Right atrium auricular region (tissue), 2 donors: ENCODE measurements at places on chromosomes 11 and 22. TPM values are rescaled to one million over a fixed set of nuclear protein-coding genes. Genes with fewer than 3 reads are reported as not detected.

GNG3 gene
- not detected for total RNA-seq

PDE3B gene
- total RNA-seq = 13.9 TPM

POU2F3 gene
- total RNA-seq = not detected

PEX26 gene
- 15.1 TPM for total RNA-seq

PVALB gene
- total RNA-seq = not detected

OR8D1 gene
- total RNA-seq = not detected

MS4A12 gene
- not detected for total RNA-seq

TMA7B gene
- total RNA-seq = not detected

OR52I2 gene
- total RNA-seq = not detected

DNA sequence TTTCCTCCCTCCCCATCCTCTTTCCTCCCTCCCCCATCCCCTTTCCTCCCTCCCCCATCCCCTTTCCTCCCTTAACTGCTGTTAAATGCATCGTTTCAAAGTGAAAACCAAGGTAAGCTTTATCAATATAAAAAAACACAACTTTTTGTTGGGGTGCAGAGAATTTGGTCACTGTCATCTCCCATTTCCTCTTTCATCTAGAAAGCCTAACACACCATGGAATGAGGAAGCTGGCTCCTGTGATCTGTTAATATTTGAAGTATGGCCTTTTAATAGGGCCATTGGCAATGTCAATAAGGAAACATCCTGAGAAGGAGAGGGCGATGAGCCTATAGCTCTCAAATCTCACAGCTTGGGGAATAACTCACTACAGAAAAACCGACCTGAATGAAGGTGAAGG, 7.0 kb downstream of the EXPH5 start:
- no peaks in the 10 kb centered on the region for H3K36me3 ChIP-seq
- no peak for DNase-seq
- no peaks in the 10 kb centered on the region for H3K4me1 ChIP-seq
- no peak overlapping the region for H3K4me3 ChIP-seq

DNA sequence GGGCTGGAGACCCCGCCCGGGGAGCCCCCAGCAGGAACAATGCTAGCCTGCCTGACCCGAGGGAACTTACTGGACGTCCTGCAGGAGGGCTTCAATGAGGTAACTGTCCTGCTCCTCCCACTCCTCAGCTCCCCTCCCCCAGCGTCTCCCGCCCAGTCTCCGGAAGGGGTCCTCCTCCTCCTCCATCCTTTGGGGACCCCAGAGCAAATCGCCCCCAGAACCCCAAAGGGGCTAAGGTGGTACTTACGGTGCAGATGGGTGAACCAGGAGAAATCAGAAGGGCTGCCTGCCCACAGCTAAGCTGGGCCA, 272 bp downstream of the DIXDC1 start:
- H3K4me3 ChIP-seq = peak overlapping the region; percentile 72
- no peaks in the 10 kb centered on the region for H3K27me3 ChIP-seq
- H3K36me3 ChIP-seq = no peaks in the 10 kb centered on the region
- no peak for DNase-seq

DNA sequence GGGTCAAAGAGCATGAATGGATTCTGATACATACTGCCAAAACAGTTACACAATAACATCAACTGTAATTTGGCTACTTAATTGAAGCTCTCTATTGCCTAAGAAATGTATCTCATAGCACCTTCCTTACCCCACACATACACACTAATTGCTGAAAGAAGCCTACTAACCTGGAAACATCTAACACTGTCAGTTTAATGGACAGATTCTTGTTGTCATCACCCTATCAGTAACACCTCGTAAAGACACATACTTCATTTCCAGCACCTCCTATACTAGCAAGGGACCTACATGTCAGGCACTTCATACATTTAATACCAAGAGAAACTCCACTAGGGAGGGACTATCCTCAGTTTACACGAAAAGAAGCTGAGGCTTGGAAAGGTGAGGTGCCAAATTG, 9.9 kb downstream of the NAP1L4 start:
- no peaks in the 10 kb centered on the region for H3K27me3 ChIP-seq
- H3K4me3 ChIP-seq = no peak overlapping the region
- H3K4me1 ChIP-seq = no peaks in the 10 kb centered on the region
- no peak for DNase-seq
- H3K36me3 ChIP-seq = peaks cover 18% of the 10 kb centered on the region
- H3K27ac ChIP-seq = no peak overlapping the region

GRCh38 chr22:35525687-35526332, 14.8 kb upstream of the RASD2 start:
- no peak for DNase-seq
- H3K4me3 ChIP-seq = no peak overlapping the region
- H3K36me3 ChIP-seq = no peaks in the 10 kb centered on the region
- H3K27ac ChIP-seq = no peak overlapping the region

- H3K27me3 ChIP-seq = no peaks in the 10 kb centered on the region
- H3K27ac ChIP-seq = peak overlapping the region; percentile 45
- H3K4me1 ChIP-seq = peaks cover 4% of the 10 kb centered on the region
- H3K4me3 ChIP-seq = no peak overlapping the region
- H3K36me3 ChIP-seq = peaks cover 38% of the 10 kb centered on the region
Measured at GRCh38 chr11:32103941-32104340, 13.1 kb downstream of the RCN1 start.

GRCh38 chr11:128965485-128965884, 22.8 kb upstream of the TP53AIP1 start:
- DNase-seq = no peak
- H3K27ac ChIP-seq = no peak overlapping the region
- H3K4me3 ChIP-seq = no peak overlapping the region
- H3K36me3 ChIP-seq = peaks cover 13% of the 10 kb centered on the region

DNA sequence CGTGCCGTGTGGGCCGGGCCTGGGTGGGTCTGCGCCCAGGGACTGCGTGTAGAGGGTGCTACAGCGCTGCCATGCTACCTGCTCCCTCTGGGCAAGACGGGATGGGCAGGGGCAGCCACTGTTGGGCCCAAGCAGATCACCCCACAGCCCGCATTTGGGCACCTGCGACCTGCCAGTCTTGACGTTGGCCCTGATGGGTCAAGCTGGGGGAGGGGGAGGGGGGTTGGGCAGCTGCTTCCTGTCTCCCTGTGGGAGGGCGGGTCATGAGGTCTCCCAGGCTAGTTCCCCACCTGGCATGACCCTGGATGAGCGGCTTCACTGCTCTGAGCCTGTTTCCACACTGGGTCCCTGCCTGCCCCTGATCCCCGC, 2.8 kb upstream of the RPS19BP1 start:
- no peak for DNase-seq
- no peak overlapping the region for H3K4me3 ChIP-seq
- H3K27ac ChIP-seq = no peak overlapping the region
- peaks cover 27% of the 10 kb centered on the region for H3K4me1 ChIP-seq
- no peaks in the 10 kb centered on the region for H3K27me3 ChIP-seq
- H3K36me3 ChIP-seq = peaks cover 1% of the 10 kb centered on the region

- H3K27ac ChIP-seq = peak overlapping the region; percentile 29
- DNase-seq = no peak
- H3K36me3 ChIP-seq = no peaks in the 10 kb centered on the region
- peaks cover 10% of the 10 kb centered on the region for H3K4me1 ChIP-seq
- H3K4me3 ChIP-seq = no peak overlapping the region
Measured at GRCh38 chr11:2724653-2725367, 25.0 kb upstream of the KCNQ1OT1 start.

DNA sequence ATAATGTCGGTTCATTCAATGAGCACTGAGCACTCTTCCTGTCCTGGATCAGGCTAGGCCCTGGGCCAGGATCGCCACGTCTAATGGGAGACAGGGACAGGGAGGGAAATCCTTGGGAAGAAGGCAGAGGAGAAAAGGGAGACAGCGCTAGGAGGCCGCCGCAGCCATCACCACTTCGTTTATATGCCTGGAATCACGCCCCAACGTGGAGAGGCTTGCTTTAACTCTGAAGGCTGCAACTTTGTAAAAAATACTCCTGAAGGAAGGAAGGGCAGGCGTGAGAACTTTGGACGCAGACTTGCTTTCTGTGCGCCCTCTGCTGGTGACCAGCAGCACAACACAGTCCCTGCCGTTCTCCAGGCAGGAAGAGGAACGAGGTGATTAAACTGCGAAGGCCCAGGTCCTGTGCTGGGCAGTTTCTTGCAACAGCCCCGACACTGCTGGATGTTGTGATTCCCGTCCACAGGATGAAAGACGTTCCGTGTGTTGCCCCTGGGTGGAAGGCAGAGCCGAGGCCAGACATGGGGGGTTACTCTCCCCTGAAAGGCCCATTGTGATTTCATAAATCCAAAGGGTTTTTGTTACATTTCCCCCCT, 22.1 kb downstream of the RIBC2 start:
- no peak overlapping the region for H3K4me3 ChIP-seq
- no peaks in the 10 kb centered on the region for H3K27me3 ChIP-seq
- DNase-seq = peak; percentile 94
- H3K36me3 ChIP-seq = no peaks in the 10 kb centered on the region
- peak overlapping the region; percentile 68 for H3K27ac ChIP-seq

- no peak for DNase-seq
- H3K27me3 ChIP-seq = no peaks in the 10 kb centered on the region
- H3K36me3 ChIP-seq = peaks cover 34% of the 10 kb centered on the region
- H3K27ac ChIP-seq = no peak overlapping the region
- no peaks in the 10 kb centered on the region for H3K4me1 ChIP-seq
Measured at GRCh38 chr22:42604403-42604802, 10.3 kb downstream of the POLDIP3 start.

GRCh38 chr11:20025332-20025840, 134.9 kb downstream of the DBX1 start:
- H3K4me3 ChIP-seq = no peak overlapping the region
- no peak for DNase-seq

DNA sequence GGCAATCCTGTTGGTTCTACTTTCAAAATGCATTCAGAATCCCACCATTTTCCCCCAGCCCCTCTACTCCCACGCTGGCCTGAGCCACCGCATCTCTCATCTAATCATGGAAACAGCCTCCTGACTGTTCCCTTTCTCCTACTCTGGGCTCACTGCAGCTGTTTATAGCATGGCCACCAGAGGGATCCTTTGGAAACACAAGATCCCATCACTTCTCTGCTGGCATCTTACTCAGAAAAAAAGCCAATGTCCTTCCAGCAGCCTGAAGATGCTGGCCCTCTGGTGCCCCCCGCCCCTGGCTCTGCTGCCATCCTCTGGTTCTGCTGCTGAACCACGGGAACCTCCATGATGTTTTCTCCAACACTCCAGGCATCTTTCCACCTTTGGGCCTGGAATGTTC, 11.1 kb downstream of the MS4A8 start:
- H3K4me1 ChIP-seq = no peaks in the 10 kb centered on the region
- H3K4me3 ChIP-seq = no peak overlapping the region
- H3K27me3 ChIP-seq = no peaks in the 10 kb centered on the region
- DNase-seq = no peak
- H3K36me3 ChIP-seq = no peaks in the 10 kb centered on the region

- H3K4me1 ChIP-seq = no peaks in the 10 kb centered on the region
- H3K36me3 ChIP-seq = no peaks in the 10 kb centered on the region
- H3K4me3 ChIP-seq = no peak within 1 kb of the TSS
- no peak within 1 kb of the TSS for H3K27ac ChIP-seq
- peaks cover 36% of the 10 kb centered on the region for H3K27me3 ChIP-seq
Measured at GRCh38 chr11:65786786-65787636, at the start of gene OVOL1. Gene OVOL1, plus strand, starts transcription at chr11:65787063. Its CDS starts 311 bp downstream, at chr11:65787374.

DNA sequence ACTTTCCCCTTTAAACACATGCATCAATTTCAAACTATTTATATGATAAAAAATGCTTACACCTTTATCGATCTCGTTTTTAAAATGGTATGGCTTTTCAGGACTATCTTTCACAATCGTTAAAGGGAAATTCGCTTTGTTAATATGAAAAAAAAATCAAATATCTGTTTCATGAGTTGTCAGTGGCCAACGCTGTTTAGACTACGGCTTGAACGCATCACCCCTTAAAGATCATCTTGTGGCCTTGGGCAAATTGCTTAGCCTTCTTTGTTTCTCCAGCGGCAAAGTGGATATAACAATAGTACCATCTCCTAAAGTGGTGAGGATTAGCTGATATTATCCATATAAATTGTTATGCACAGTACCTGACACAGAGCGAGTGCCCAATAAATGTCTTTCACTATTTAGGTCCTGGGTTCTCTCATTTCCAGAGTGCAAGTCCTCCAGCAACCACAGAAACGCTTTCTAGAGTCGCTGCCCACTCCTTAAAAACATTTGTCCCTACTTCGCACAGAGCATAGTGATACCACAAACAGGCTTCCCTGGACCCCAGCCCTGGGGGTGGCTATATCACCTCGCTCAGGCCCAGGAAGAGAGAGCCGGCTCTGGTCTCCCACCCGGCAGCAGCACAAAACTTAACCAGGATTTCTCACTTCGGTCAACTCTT, 904 bp downstream of the SLC35F2 start:
- DNase-seq = peak; percentile 59
- no peaks in the 10 kb centered on the region for H3K36me3 ChIP-seq
- H3K4me3 ChIP-seq = peak overlapping the region; percentile 69

GRCh38 chr22:36211237-36211861, 9.7 kb upstream of the APOL4 start:
- no peaks in the 10 kb centered on the region for H3K27me3 ChIP-seq
- H3K36me3 ChIP-seq = no peaks in the 10 kb centered on the region
- H3K4me3 ChIP-seq = no peak overlapping the region

DNA sequence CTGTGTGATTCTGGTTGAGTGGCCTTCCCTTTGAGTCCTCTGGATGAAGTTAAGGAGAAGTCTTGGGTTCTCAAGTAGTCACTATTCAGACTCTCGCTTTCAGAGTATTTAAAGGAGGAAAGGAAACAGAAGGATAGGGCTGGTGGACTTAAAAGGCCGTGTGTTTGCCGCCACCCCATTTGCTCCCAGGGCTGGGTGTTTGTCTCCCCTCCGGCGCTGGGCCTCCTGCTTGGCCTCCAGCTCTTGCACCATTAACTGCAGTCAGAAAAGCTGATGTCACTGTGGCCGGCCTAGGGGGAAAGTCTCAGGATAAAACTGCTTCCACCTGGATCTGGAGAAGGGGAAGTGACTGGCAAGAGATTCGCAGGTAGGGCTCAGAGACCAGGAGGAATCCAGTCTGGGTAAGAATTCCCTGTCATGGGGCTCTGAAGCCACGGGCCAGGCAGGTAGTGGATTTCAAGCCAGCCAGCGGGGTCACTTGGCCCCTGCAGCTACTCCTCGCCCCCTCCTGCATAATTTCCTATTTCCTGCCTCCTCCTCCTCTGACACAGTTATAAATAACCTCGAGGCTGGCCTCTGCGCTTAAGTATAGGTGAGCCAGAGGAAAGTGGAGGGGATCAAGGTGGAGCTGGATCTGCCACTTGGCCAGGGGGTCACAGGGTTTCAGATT, 17.1 kb downstream of the TIMP3 start:
- no peak for DNase-seq
- peaks cover 97% of the 10 kb centered on the region for H3K4me1 ChIP-seq
- peaks cover 36% of the 10 kb centered on the region for H3K36me3 ChIP-seq
- H3K27ac ChIP-seq = peak overlapping the region; percentile 74
- no peaks in the 10 kb centered on the region for H3K27me3 ChIP-seq

- H3K36me3 ChIP-seq = no peaks in the 10 kb centered on the region
- H3K27me3 ChIP-seq = no peaks in the 10 kb centered on the region
- H3K27ac ChIP-seq = peak within 1 kb of the TSS; percentile 96
- peak within 1 kb of the TSS; percentile 69 for H3K4me3 ChIP-seq
- peak; percentile 85 for DNase-seq
- peaks cover 44% of the 10 kb centered on the region for H3K4me1 ChIP-seq
Measured at GRCh38 chr11:94543695-94544645, at the start of gene FUT4. Gene FUT4, plus strand, starts transcription at chr11:94543921. Its CDS starts 213 bp downstream, at chr11:94544134.
